CD4-positive, CD25-positive, alpha-beta regulatory T cell (primary cell): ENCODE measurements at places on chromosomes 12 and 14. TPM values are rescaled to one million over a fixed set of nuclear protein-coding genes. Genes with fewer than 3 reads are reported as not detected.

- DNase-seq = no peak
These were observed 169.6 kb upstream of the FRMD6 start for GRCh38 chr14:51482102-51482501.

DNA sequence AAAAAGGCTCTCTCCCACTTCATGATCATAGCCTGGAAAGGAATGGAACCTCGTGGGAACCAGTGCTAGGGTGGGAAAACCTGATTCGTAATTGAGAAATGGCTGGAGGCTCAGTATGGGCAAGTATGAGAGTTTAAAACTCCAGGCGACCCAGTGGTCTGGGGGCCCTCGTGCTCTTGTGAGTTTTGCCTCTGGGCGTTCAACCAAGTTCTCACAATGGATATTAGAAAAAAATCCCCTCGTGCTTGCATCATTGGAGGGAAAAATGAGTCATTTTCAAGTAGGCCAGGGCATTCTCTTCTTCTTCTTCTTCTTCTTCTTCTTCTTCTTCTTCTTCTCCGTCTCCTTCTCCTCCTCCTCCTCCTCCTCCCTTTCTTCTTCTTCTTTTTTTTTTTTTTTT is 39.0 kb downstream of the GPR68 start:
- DNase-seq = no peak

DNA sequence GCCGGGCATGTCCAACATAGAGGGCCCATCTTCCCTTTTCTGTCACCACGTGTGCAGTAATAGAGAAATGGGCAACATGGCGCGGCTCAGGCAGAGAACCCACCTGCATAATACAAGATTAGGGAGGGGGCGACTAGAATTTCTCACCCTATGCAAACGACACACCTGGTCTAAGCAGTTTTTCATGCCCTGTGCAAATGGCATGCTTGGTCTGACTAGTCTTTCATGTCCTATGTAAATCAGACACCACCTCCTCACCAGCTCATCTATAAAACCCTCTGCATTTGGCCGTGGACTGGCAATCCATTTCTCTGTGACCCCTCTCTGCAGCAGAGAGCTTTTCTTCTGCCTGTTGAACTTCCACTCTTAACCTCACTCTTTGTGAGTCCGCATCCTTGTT is 180.2 kb upstream of the PZP start:
- no peak for DNase-seq

The ADAMTS20 gene
- not detected for total RNA-seq

The NOVA1 gene
- 0.39 TPM for total RNA-seq
